ENCODE measurements at places on chromosomes 2 and 18. TPM values are rescaled to one million over a fixed set of nuclear protein-coding genes. Genes with fewer than 3 reads are reported as not detected.
A peak's percentile ranks its signal among the peaks of the same experiment; 100 is the strongest.

GRCh38 chr2:168336786-168337388, 89.5 kb upstream of the STK39 start:
- DNase-seq = peak; percentile 25

DNA sequence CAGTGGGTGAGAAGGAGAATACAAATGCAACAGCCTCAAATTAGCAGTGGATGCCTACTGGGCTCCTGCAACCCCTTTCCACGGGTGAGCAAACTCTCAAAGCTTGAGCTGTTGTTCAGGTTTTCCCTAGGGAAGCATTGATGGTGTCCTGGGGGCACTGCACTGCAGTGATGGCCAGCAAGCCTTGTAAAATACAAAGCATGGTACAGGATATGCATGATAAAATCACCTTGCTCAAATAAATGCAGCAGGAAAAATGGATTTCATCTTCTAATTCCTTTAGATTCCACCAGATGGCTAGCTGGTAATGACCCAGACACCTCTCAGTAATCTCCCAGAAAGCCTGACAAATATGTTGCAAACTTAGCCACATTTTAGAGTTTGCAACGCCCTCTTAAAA, 698.2 kb downstream of the TRIB2 start:
- no peak for DNase-seq

GRCh38 chr2:128635361-128635900, 316.8 kb upstream of the HS6ST1 start:
- DNase-seq = no peak

DNA sequence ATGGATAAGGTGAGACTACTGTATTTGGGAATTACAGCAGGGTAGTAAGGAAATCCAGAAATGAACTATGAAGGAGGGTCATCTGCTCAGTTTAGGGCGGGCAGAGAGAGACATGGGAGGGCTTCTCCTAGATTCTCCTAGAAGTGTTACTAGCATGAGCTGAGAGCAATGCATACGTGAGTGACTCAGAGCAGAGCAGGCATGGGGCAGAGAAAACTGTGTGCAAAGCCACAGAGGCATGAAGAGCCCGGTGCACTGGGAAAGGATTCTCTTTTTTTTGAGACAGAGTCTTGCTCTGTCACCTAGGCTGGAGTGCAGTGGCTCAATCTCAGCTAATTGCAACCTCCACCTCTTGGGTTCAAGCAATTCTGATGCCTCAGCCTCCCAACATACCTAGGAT, 116.2 kb downstream of the SOCS6 start:
- no peak for DNase-seq

GRCh38 chr2:226579519-226579918, 220.1 kb downstream of the IRS1 start:
- DNase-seq = no peak

- no peak for DNase-seq
Measured at GRCh38 chr2:201194097-201194496, 11.2 kb downstream of the CASP10 start.

DNA sequence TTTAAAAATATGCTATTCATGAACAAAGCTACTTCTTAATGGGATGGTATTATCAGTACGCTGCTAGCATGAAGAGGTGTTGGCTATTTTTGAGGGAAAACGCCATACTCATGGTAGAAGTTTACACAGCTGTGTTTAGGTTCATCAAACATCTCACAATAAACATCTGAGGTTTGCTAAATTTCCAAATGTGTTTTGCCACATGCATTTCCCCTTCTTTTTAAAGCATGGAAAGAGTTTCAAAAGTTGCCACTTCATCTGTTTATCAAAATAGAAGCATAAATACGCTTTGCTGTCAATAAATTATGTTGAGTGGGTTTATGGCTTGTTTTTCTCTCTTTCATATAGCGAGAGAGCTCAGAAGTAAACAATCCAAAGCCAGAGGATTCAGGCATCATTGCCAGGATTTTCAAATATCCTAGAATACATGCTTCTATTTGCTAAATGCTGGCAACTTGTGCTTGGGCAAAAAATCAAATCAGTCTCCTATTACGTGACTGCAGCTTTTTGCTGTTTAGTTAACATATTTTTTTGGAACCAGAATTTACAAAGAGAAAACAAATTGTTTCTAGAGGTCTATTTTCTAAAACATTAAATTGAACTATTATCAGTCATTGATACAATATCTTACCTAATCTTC, 1919.9 kb upstream of the LRRTM1 start:
- no peak for DNase-seq

DNA sequence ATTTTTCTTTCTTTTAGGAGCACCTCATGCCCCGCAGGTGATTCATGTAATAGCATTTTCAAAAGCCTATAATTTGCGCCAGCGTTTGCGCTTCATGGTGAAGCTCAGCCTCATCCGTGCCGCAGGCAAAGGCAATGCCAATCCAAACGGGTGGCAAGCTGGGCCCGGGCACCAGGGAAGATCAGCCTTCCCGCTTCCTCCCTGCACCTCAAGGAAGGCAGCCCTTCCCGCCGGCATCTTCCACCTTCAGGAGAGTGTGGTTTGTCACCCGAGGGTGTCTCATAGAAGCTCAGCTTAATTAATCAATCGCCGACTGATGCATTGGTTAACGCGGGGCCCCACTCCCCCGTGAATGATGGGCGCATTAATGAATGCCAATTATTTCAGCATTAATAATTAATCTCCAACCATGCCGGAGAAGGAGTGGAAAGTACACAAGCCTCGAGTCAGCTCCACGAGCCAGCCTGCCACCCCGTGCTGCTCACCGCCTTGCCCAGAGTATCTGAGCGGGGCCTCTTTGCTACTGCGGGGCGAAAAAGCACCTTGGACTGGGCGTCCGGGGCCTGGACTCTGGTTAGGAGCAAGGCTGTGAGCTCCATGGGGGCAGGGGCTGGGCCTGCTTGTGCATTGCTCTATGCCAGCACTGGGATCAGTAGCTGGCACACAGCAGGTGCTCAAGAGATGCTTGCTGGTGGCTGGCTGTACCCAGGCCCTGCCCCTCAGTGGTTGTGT, 13.0 kb downstream of the INHBB start:
- DNase-seq = no peak

Gene RIT2
- total RNA-seq = not detected

Gene COL3A1
- total RNA-seq = 0.13 TPM

Gene KATNAL2
- total RNA-seq = 0.27 TPM
